Stimulated activated CD4-positive, alpha-beta T cell treated with anti-CD3 and anti-CD28 coated beads, Interleukin-15, amount 100 ng/mL, for 24 hours (primary cell): ENCODE measurements at places on chromosomes 16 and 17.

DNA sequence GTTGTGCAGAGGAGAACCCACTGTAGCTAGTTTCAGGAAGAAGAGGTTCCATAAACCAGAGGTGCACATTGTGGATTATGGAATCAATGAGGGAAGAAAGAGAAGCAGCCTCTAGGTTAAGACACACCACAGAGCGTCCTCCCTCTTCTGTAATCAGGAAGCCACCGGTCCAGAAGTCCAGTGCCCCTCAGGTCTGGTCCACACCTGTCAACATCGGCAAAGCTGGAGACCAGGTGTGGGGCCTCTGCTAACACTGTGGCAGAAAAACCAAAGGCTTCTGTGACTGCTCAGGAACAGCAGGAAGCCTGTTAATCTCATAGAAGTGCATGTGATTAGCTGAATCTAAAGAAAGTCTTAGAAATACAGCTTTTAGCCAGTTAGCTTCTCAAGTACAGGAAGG, 23.3 kb downstream of the LIMD2 start:
- DNase-seq: no peak

GRCh38 chr17:76078860-76079534, at the start of gene ZACN:
Gene ZACN, plus strand, starts transcription at chr17:76079182. Its CDS starts 83 bp downstream, at chr17:76079265.
- peak; percentile 12 for DNase-seq

DNA sequence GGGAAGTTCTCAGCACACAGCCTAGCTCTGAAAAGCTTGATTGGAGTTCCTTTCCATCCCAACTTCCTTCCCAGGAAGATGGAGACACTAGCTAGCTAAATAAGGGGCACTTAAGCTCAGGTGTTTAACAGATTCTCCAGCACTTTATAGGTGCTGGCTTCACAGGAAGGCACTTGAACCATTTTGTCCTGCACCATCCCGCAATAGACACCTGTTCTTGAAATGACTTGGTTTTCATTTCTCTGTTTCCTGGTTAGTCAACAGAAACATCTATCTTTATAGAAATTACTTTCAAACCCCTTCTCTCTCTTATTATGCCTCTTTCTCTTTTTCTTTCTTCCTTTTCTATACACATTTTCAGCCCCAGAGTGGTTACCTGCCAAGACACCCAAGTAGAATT, 409.9 kb upstream of the ZFHX3 start:
- no peak for DNase-seq

- DNase-seq: no peak
These were observed 62.3 kb downstream of the TMEM100 start for GRCh38 chr17:55660178-55660886.

DNA sequence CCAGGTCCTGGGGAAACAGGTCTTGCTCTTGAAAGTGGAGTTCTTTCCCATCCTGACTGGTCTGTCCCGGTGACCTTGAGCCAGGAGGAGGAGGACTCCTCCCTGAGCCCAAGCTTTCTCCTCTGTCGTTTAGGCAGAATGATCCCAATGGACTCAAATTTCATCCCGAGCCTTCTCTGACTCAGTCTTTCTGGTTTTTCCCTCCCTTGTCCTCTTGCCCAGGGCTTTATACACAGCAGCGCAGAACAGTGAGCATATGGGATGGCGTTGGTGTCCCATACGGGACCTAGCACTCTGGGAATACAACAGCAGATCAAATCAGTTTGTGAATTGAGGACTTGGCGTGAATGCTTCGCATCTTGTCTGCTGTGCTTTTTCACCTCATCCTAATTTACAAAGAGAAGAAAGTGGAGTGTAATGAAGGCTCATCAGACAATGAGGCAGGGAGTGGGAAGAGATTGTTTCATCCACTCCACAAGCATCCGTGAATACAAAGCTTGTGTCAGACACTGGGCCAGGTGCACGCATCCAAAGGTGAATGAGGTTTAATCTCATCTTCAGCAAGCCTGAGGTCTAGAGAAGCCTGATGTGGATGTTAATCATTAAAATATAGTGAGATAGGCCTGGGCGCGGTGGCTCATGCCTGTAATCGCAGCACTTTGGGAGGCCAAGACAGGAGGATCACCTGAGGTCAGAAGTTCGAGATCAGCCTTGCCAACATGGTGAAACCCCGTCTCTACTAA, 1.1 kb upstream of the XYLT1 start:
- no peak for DNase-seq

DNA sequence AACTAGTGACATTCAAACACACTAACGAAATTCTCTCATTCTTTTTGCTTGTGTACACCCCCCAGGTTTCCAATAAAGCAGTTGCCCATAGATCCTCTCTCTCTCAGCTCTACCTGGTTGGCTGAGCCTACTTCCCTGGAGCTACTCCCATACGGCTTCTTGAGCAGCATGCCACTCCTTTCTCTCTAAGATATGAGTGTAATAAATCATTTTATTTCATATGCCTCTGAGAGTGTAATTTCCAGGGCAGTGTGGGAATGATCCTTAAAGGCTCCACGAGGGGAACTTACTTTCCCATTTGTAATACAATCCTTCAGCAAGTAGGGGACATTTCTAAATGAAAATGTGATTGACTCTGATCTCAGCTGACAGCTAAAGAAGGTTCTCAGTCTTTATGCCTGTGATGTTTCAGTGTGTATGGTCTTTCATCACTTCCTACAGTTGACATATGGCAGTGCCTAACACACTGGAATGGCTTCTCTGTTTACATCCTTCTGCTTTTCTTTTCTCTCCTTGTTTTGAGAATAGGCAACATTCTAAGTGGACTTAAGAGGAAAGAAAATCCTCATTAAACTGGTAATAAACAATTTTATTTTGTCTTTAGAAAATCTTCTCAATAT, 1194.3 kb upstream of the CDH8 start:
- no peak for DNase-seq

DNA sequence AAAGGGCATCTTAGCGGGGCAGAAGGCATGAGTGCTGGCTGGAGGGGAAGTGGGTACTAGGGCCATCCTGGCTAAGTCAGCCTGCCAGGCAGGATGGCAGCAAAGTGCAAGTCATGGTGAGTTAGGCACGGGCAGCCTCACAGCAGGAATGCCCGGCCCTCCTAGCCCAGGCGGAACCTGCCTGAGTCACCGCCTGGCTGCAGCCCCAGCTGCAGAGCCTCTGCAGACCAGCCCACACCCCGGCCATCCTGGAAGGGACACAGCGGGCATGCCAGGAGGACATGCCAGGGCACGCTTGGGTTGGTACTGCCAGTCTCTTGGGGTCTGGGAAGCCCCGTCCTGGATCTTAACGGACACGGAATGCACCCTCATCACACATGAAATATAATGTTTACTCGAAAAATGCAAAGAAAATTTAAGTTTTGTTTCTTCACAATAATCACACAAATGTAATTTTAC, 5.0 kb upstream of the ALDH3A1 start:
- no peak for DNase-seq

GRCh38 chr17:66654106-66654740, 180.7 kb upstream of the CACNG5 start:
- DNase-seq: no peak

DNA sequence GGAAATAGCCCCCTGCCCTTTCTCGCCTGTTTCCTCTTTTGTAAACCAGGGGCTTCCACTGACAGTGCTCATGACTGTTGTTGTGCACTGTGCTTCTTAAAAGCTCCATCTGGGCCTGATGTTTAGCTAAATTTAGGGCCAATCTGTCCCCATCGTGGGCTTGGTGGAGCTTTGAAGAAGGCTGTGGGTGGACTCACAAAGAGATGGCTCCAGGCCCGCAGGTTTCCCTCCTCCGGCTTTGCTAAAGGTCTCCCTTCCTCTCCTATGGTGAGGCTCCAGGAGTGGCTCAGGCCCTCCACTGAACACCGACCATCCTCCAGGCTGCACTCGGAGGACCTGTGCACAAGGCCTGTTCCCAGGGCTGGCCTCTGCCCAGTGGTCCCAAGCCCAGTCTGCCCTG, 30.2 kb upstream of the XPO6 start:
- no peak for DNase-seq

DNA sequence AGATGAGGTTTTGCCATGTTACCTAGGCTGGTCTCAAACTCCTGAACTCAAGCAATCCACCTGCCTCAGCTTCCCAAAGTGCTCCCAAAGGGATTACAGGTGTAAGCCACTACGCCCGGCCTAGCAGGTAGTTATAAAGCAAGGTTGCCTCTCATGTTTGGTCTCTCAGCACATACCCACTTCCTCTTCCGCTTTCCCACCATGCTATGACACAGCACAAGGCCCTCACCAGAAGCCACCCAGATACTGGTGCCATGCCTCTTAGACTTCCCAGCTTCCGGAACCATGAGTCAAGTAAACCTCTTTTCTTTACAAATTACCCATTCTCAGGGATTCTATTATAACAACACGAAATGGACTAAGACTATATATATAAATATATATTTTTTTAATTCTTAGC, 143.6 kb downstream of the COPRS start:
- no peak for DNase-seq

- no peak for DNase-seq
These were observed 9.1 kb downstream of the FOXK2 start for GRCh38 chr17:82528484-82529265.

GRCh38 chr16:65095090-65095728, 26.7 kb downstream of the CDH11 start:
- no peak for DNase-seq

- no peak for DNase-seq
These were observed 38.5 kb upstream of the MYOCD start for GRCh38 chr17:12627177-12627629.

- no peak for DNase-seq
These were observed 62.9 kb downstream of the SMPD3 start for GRCh38 chr16:68385371-68385770.

- DNase-seq: no peak
These were observed 40.3 kb downstream of the CYB561 start for GRCh38 chr17:63405741-63406261.

GRCh38 chr17:45433159-45433535, 477 bp upstream of the ARHGAP27 start:
- no peak for DNase-seq

GRCh38 chr17:2849327-2849670, 53.1 kb downstream of the RAP1GAP2 start:
- DNase-seq: no peak

DNA sequence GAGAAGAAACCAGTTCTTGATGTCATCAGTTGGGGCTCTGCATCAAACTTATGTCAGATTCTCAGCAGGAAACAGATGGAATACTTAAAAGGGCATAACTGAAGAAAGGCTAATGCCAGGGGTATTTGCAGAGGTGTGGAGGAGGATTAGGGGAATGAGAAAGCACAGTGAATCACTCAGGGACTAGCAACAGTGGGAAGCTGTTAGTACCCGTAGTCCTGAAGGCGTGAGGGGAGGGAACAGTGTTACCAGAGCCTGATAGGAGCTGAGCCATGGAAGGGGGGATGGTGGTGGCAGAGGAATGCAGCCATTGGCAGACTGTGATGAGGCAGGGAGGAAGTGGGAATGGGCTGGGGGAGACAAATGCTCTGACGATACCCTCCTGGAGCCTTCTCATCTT, 162.3 kb downstream of the UTP18 start:
- no peak for DNase-seq
